ENCODE measurements at places on chromosomes 6 and 20.
A peak's percentile ranks its signal among the peaks of the same experiment; 100 is the strongest.

DNA sequence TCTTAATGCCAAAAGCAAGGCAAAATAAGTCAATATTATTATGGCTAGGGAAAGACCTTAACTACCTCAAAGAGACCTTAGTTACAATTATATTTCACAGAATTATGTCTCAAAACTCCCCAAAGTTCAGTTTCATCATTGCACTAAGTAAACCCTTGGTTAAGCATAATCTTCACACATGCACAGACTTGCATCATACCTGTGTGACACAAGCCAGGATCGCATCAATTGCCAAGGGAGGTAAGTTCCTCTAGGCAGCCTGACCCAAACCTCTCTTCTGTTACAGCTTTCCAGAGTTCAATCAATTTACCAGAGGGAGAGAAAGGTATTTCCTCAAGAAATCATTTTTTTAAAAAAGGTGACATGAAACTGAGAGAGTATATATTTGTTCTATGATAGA is 31.9 kb upstream of the PRSS35 start:
- DNase-seq, result no peak

GRCh38 chr6:27251112-27251605 is 3.7 kb downstream of the PRSS16 start:
- DNase-seq, result peak; percentile 90

- DNase-seq, result no peak
These were observed 33.7 kb upstream of the ME1 start for GRCh38 chr6:83464381-83465140.

- no peak for DNase-seq
These were observed 47.6 kb upstream of the PTGIS start for GRCh38 chr20:49615401-49616153.

- no peak for DNase-seq
These were observed 719.1 kb downstream of the CD109 start for GRCh38 chr6:74415056-74415455.

- DNase-seq, result no peak
These were observed 18.1 kb upstream of the SFT2D1 start for GRCh38 chr6:166360243-166361076.

DNA sequence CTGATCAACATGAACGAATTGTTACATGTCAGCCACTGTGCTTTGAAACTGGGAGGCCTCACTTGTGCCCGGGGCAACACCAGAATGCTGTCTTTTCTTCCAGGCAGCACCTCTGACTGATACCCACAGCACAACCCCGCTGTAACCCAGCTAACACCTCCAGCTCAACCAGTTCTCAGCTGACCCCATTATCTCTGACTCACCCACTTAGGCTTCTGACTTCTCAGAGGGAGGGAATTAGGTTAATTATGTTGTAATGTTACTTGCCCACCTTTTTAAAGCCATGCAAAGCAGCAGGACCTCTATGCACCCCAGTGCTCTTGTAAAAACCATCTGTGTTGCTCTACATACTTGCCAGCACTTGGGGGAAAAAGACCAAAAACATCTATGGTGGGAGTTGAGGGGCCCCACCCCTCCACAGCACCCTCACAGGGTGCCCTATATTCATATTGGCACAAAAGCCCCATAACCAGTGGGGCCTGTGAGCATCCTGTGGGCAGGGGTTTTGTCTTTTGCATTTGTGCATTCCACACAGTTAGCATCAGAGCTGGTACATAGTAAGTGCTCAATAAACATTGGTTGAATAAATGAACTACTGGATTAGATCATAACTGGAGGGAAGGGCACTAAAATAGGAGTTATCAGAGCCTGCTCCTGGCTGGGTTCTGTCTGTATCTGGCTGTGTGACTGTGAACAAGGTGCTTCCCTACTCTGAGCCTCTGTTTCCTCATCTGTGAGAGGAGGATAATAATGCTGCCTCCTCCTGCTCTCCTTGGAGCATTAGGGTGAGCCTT is 22.3 kb downstream of the BNIP5 start:
- no peak for DNase-seq

DNA sequence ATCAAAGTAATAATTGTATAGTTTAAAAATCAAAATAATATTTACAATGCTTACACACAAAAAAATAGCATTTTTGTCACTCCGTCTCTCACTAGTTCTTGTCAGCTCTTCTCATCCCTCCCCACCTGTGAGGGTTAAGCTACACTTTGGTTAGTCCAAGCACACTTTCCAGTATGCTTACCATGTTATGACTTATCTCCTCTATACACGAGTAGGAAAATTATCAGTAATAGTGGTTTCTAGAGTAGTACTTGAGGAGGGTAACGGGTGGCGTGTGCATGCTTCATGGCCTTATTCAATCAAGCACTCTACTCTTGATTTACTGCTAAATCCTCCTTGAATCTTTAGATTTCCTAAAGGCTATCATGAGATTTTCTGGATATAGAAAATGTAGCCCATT is 443.7 kb downstream of the UTRN start:
- DNase-seq, result no peak

GRCh38 chr6:83613378-83613777 is 95.5 kb downstream of the SNAP91 start:
- DNase-seq, result no peak

DNA sequence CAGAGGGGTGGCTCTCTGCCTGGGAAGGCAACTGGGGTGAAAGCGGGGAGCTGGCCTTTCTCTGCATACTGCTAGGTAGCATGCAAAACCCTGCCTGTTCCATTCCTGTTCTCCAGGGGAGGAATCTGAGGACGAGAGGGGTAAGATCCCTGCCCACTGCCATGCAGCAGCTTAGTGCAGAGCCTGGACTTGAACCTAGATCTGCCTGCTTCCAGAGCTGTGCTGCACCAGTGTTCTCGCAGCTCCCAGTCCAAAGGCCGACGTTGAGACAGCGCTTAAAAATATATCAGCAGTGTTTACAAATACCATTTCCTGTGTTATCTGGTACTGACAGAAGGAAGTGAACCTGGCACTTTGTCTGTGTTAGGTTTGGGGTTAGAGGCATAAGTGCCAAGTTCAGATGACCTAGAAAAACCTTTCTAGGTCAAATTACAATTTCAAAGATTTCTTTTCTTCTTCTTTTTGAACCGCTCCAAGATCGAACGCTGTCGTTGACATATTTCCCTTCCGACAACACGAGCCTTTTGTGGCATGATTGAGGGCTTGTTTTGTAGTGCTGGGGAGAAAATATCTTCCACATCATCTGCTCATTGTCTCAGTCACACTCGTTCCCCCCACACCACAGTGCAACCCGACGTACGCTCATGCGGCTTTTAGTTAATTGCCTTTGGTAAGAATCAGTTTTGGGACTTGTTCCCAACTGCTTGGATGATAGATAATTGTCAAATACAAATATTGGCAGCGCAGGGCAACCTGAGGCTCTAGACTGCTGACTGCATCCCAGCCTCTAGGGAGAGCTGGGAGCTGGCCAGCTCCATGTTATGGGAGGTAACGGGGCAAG is 44.6 kb downstream of the TOX2 start:
- peak; percentile 72 for DNase-seq

DNA sequence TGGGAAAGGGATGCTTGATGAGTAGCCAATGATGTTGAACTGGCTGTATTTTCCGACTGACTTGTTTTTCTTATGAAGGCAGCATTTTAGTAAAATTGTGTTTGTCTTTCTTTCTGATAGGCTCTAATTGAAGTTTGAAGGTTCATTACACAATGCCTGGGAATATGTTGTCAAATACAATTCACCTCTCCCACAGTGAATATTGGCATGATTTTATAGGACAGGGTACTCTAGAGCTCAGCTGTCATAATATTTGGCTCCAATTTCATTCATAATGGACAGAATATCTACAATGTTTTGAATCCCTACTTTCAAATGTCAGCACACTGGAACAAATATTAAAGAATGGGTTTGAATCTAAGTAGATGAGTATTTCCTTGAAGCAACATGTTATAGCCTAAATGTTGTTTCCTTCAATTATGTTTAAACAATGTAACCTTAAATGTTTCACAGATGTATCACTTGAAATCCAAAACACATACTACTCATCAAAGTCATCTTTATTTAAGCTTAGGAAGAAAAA is 81.4 kb downstream of the LAMA2 start:
- no peak for DNase-seq

DNA sequence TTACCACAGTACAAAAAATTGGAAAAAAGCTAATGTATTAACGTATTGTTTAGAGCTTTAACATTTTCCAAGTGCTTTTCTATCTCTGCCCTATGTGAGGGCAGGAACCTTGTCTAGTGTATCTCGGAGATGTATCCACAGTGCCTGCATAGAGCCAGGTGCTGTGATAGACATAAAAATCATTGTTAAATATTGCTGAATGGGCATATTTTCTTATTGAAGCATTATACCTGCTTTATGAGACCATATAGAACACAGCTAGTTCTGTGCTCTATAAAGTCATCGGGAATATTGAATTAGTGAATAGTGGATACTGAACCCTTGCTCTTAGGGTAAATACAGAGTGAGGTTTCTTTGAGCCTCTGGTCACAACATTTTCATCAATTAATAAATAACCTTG is 163.0 kb downstream of the RNF144B start:
- DNase-seq, result no peak

GRCh38 chr6:33289784-33290315 is 449 bp downstream of the PFDN6 start:
- DNase-seq, result no peak

- DNase-seq, result no peak
These were observed 488.9 kb upstream of the HTR1E start for GRCh38 chr6:86448398-86448797.

GRCh38 chr20:41261790-41262717 is 55.5 kb downstream of the ZHX3 start:
- no peak for DNase-seq

DNA sequence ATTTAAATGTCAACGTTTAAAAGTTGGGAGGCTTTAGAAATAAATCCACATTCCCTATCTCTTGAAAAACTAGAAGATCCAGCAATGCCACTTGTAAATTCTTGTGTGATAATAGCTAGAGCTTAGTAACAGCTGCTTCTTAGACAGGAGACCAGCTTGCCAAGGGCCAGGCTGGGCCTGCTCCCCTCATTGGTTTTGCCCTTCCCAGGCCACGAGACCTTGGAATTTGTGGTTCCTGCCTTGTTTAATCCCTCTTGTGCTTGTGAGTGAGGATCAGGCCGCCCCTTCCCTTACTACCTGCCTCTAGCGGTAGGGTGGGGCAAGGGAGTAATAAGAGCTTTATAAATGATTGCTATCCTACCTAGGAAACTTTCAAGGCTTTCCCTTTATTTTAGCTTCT is 363.5 kb downstream of the SYNE1 start:
- DNase-seq, result no peak

GRCh38 chr20:41094353-41095055 is 42.8 kb upstream of the PLCG1 start:
- no peak for DNase-seq

GRCh38 chr6:106300944-106301343 is 24.6 kb downstream of the ATG5 start:
- no peak for DNase-seq

DNA sequence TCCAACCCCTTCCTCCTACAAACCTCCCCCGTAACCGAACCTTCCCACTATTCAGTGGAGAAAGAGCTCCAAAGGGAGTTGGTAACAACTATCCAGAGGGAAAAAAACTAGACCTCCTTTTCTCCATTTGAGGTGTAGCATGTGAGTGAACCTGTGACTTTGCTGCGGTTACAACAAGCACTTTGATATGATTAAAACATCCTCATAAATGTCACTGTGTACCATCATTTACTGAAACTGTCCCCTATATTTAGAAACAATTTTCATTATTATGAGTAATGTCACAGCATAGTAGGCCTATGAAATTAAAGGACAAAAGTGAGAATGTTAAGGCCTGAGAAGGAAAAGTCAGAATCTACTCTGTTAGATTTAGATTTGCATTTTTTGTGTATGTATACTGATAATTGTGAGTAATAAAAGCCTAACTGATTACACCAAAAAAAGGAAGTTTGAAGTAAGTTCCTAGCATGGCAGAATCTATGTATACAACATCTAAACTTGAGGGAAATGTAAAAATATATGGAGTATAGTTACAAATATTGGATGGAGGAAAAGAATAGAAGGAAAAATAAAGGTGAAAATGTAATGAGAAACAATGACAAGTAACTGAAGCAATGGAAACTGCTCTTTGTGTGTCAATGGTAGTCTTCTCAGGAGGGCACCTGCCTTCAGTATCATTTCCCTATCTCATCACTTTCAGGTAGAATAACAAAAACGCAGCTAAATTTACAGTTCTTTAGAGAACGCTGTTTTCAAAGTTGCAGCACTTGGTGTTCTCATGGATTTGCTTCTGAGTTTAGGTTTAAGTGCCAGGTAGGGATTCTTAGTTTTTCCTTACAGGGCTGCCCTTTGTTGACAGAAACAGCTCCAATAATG is 145.9 kb downstream of the IMPG1 start:
- DNase-seq, result no peak

GRCh38 chr6:169386411-169387057 is 132.9 kb upstream of the THBS2 start:
- DNase-seq, result no peak

DNA sequence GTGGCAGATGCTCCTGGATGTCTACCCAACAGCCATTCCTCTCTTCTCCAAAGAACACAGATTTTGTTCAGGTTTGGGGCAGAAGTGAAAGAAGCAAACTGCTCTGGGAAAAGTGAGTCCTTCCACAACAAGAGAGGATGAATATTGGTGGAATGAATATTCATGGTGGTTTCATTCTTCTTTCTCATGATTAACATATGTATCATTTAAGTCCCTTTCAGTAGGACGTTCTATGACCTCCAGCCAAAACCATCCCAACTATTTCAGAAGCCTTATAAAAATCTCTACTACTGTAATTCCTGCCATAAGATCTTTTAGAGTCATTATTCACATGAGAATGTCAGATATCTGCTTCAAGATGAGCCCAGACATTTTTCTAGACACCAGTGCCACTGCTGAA is 44.4 kb downstream of the MDN1 start:
- no peak for DNase-seq

DNA sequence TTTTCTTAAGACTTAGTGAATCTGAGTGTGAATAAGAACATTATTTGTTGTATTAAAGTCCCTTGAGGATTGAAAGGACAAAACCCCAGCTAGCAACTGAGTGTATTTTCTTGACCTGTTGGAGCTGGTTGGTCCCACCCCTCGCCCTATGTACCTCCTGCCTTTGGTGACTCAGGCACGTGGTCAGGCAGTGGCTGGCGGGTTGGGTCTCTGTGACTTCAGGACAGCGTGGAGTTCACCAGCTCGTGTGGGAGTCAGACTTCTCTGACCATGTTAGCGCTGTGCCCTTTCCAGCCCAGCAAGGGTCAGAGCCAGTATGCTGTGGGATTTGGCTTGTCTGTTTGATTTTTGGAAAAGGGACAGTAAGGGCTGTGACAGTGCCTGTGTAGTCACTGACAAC is 93.7 kb downstream of the SSR1 start:
- no peak for DNase-seq

All from DMS153 (cell line).